K562 (cell line): ENCODE measurements at places on chromosomes 13 and 19.

DNA sequence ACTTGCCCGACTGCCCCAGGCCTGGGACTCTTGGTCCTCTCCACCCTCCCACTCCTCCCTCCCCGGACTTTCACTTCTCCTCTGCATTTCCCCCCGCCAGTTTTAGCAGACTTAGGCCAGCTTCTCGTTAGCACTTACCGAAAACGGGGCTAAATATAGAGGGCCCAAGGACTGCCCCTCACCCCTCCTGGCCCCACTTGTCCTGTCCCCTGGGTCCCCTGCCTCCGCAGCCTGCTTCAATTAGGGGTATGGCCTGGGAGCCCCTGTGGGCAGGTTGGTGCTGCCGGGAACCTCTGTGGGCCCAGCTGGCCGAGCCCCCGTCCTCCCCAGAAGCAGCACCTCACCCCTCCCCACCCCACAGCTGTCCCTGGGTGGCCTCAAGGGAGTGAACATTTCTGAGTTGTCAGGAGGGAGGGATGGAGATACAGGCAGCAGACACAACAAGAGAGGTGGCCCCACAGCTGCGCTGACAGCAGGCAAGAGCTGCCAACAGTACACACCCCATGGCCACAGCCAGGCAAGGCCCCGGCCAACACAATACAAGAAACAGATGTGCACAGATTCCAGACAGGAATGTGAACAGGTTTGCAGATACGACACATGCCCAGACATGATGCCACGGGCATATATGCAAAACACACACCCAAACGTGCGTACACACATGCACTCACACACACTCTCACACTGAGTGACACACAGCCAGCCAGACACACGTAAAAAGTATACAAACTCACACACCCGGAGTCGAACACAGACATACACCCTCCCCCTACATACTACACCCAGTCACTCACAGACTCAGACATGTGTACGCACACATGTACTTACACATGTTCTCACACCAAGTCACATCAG is 2.6 kb downstream of the POU2F2 start:
- no peak for DNase-seq

DNA sequence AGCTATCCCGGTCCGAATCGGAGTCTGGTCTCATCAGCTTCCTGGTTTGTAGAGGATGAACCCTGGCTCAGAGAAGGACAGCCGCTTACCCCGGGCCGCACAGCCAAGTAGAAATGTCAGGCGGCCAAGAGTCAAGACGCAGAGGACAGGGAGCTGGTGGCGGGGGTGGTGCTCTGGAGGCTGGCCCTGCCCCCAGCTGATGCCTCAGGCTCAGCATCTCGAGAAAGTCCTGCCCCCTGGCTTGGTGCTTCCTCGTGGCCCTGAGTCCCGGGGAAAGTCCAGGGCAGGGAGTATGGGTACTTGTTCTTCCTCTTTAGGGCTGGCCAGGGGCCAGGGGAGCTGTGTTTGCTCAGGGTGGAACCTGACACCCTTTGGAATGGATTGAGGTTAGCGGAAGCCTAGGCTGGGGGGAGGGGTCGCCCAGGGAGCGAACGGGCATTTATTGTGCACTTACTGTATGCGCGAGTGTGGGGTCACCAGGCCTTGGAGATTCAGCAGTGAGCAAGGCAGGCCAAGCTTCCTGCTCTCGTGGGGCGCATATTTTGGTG is 2.2 kb downstream of the TJP3 start:
- peak; percentile 57 for DNase-seq

DNA sequence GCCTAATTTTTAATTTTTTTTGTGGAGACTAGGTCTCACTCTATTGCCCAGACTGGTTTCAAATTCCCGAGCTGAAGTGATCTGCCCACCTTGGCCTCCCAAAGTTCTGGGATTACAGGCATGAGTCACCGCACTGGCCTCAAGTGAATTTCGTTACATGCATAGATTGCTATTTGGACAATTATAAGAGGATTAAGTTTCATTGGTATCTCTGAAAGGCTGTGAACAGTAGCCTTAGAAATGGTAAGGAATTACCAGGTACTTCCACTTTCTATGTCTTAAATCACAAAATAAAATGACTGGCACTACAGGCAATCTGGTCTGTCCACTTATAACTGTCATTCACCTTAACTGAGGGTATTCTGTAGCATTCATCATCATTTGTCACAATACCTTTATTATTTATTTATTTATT is 2.9 kb upstream of the CCDC9 start:
- DNase-seq, result no peak

- no peak for DNase-seq
Observed at GRCh38 chr19:2804156-2805004, 15.3 kb upstream of the ZNF554 start.

DNA sequence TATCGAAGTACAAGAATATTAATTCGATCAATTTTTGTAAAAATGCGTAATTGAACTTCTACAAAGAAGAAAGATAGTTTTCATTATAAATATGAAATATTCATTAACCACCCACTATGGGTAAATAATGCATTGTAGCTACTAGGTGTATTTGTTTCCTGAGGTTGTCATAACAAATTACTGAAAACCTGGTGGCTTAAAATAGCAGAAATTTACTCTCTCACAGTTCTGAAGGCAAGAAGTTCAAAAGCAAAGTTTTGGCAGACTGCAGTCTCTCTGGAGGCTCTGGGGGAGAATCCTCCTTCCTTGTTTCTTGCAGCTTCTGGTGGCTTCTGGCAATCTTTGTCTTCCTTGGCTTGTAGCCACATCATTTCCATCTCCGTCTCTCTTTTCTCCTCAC is 99.2 kb upstream of the MIR17HG start:
- DNase-seq, result no peak

DNA sequence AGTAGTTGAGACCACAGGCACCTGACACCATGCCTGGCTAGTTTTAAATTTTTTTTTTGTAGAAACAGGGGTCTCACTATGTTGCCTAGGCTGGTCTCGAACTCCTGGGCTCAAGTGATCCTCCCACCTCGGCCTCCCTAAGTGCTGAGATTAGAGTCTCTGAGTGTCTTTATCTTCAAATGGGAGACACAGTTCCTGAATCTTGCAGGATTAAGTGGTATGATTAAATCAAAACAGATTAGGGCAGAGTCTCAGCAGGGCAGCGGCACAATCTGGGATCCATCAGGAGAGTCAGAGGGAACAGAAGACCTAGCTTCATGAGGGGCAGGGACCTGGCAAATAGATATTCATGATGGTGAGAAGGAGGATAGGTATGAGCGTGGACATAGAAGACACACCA is 953 bp downstream of the RLN3 start:
- DNase-seq, result no peak

DNA sequence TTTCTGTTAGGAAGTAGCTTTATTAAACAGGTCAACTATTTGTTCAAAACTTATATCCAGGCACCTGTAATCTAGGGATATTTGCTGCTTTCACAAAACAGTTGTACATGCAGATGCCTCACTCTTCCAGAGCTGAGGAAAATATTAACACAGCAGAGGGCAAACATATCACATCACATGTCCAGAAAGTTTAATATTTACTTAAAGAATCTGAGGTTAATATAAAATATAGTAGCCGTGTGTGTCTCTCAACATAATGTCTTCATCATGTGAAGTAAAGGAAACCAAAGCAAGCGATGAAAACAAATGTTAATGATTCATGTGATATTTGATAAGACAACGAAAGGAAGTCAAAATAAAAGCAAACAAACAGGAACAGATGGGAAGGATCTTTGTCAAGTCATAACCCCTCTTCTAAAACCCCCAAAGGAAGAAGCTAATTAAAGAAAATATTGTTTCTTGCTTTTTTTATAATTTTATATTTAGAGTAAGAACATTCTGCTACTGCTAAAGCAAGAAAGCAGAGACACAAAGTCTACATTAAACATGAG is 418.8 kb downstream of the DACH1 start:
- DNase-seq, result no peak

- no peak for DNase-seq
Observed at GRCh38 chr19:30557212-30557611, 185.0 kb downstream of the ZNF536 start.

DNA sequence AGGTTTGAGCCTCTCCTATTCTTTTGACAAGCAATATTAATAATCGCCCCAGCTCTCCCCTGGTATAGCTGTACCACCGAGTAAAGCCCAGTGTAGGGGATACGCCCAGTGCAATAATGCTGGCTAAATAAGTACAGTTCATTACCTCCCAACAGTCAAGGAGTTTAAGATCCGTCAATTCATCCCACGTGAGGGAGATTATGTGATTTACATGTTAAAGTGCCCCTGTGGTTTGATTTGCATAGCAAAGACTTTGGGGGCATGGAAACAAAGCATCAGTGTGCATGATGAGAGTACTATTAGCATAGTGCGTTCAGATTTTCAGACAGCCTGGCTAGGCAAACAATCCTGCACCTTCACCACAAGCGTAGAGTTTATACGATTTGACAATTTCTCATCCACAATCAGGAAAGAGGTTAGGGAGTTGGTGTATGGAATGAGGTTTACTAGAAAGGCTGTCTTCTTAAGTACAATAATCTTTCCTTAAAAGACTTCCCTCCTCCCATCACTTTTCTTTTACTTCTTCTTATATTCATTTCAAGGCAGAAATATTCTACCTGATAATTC is 754.0 kb downstream of the DIAPH3 start:
- no peak for DNase-seq

DNA sequence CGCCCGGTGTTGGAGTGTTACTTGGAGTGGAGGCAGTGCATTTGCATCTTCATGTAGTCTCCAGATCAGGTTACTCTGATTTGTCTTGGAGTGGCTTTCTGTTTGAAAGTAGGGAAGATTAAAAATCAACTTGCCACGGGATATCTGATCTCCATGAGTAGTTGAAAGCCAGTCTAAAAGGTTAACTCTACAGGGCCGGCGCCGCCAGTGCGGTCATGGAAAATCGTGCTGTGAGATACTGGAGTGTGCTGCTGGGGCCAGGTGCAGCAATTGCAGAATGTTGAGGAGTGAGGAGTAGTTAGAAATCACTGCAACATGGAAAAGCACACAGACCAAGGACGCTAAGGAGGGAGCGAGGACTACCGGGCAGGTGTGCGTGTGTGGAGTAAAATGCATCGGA is 175.0 kb downstream of the STK24 start:
- no peak for DNase-seq

DNA sequence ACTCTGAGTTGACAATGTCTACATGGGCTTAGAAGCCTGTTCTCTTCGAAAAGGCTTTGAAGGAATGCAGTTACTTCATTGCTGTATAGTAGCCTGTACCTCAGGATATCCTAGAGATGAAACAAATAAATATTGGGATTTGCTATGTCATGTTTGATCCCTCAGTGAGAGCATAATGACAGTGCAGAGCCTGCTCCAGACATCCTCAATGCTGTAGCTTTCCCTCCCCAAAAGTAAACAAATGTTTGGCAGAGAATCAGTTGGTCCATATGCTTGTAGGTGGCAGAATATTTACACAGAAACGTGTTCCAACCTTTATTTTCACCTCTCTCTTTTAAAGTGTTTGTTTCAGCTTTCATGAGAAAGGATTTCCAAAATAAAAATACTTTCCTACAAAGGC is 515.3 kb upstream of the SGCG start:
- no peak for DNase-seq

DNA sequence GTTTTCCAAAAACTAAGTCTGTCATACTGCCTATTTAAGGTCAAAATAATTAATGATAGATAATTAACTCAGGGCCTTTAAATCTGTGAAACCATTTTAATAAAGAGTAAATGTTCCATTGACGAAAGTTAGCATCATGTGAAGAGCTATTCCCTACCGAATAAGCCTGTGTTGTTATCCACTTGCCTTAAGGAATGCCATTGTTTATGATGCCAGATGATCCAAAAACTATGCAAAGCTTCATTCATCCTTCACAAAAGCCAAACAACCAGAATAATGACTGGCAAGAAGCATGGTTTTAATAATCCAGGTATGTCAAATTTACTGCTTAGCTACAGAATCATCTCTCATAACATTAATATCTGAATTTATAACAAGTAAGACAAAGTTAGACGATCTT is 6.5 kb upstream of the GPC6 start:
- peak; percentile 17 for DNase-seq

DNA sequence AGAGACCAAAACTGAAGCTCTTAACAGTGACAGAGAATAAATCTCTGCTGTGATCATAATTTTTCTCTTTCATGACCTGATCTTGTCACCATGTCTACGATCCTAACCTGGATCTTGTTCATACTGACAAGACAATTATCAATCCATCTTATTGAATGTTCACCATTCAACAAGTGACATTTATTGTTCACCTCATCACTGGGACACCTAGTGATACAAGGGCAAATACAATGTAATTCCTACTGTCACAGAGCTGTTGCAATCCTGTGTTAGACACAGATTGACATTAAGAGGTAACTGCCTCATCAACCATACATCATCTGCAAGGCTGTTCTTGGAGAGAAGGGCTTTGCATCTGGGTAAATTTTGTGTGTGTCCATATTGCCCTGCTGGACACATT is 942.4 kb upstream of the PRR20A start:
- no peak for DNase-seq

- no peak for DNase-seq
Observed at GRCh38 chr19:4446704-4447200, 10.8 kb downstream of the UBXN6 start.

GRCh38 chr13:97583907-97584497 is 150.0 kb downstream of the RAP2A start:
- DNase-seq, result no peak

DNA sequence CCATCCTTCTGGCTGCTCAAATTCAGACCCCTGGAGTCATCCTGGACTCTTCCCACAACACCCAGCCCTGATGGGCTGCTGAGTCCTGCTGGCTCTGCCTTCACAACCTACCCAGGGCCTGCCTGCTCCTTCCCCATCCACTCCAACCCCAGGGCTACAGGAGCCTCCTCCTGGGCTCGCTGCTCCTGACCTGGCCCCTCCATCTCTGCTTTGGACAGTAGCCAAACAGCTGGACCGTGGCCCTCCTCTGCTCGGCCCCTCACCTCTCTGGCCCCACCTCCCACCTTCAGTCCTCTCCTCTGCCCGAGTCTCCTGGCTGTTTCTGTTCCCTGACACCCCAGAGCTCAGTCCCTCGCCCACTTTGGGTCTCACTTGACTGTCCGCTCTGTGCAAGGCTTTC is 66.7 kb downstream of the CEBPG start:
- DNase-seq, result no peak
